Breast epithelium (tissue), 4 donors: ENCODE measurements at places on chromosomes 4 and X. TPM values are rescaled to one million over a fixed set of nuclear protein-coding genes. Genes with fewer than 3 reads are reported as not detected.

DNA sequence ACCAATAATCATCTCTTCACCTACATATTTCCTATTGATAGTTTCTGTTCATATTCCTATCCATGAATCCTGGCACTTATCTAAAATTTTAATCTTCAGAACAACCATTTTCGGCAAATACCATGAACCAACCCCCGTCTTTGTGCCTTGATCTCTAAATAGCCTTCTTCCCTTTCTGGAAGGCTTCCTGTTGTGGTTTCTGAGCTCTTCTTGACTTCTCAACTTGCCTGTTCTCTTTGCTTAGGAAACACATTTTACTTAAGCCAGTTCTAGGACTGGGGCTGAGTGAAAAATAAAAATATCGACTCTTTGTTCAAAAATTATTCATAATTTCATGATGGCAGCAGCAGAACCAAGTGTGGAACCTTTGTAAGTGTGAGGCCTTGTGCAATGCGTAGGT, 882.4 kb downstream of the C4orf33 start:
- H3K4me1 ChIP-seq, result no peaks in the 10 kb centered on the region
- H3K36me3 ChIP-seq, result no peaks in the 10 kb centered on the region
- no peak overlapping the region for H3K4me3 ChIP-seq
- DNase-seq, result no peak

DNA sequence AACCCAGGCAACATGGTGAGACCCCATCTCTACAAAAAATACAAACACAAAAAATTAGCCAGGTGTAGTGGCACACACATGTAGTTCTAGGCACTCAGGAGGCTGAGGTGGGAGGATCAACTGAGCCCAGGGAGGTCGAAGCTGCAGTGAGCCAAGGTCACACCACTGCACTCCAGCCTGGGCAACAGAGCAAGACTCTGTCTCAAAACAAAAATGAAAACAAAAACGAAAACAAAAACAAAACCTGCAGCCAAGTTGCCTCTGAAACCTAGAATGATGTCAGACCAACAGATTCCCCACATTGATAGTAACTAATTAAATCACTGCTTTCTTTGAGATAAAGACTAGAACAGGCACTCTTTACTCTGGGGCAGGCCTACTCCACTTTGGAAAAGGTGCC, 104.5 kb downstream of the AMELX start:
- no peak overlapping the region for H3K4me3 ChIP-seq
- H3K36me3 ChIP-seq, result no peaks in the 10 kb centered on the region
- H3K27ac ChIP-seq, result no peak overlapping the region
- DNase-seq, result no peak

GRCh38 chrX:154019061-154019621, 561 bp downstream of the IRAK1 start:
- peaks cover 4% of the 10 kb centered on the region for H3K27me3 ChIP-seq
- no peak for DNase-seq
- H3K36me3 ChIP-seq, result no peaks in the 10 kb centered on the region
- H3K4me3 ChIP-seq, result peak overlapping the region; percentile 78
- peak overlapping the region; percentile 68 for H3K27ac ChIP-seq
- no peaks in the 10 kb centered on the region for H3K4me1 ChIP-seq

- H3K4me3 ChIP-seq, result no peak overlapping the region
- no peak for DNase-seq
- H3K27ac ChIP-seq, result no peak overlapping the region
- no peaks in the 10 kb centered on the region for H3K36me3 ChIP-seq
- H3K4me1 ChIP-seq, result no peaks in the 10 kb centered on the region
These were observed 58.7 kb downstream of the UGT2B10 start for GRCh38 chr4:68874507-68874906.

DNA sequence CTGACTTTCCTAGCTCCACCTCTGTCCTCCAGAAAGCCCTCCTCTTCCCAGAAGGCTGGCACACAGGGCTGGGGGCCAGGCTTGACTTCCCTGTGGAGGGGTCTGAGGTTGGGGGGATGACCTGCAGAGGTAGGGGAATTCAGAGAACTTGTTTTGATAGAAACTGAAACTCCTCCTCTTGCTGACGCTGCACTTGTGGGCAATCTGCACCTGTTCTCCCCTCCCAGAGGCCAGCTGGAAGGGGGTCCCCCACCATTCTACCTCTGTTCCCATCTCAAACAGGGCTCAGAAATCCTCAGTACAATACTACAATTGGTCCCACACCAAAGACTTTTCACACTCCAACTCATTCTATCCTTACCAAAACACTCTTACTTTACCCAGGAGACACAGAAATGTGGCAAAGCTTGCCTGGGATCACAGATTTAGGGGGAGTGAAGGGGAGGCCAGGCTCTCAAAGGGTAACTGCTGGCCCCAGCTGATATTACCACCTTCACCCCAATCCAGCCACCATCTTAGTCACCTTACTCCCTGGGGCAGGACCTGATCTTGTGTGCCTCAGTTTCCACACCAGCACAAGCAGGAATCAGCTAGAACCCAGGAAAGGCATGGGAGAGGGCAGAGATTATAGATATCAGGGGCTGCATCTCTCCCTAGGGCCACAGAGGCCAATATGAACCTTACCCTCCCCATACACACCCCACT, 18.5 kb downstream of the OTUD5 start:
- H3K27ac ChIP-seq, result peak overlapping the region; percentile 52
- DNase-seq, result no peak
- no peaks in the 10 kb centered on the region for H3K36me3 ChIP-seq
- H3K4me3 ChIP-seq, result no peak overlapping the region
- no peaks in the 10 kb centered on the region for H3K4me1 ChIP-seq
- H3K27me3 ChIP-seq, result peaks cover 48% of the 10 kb centered on the region

DNA sequence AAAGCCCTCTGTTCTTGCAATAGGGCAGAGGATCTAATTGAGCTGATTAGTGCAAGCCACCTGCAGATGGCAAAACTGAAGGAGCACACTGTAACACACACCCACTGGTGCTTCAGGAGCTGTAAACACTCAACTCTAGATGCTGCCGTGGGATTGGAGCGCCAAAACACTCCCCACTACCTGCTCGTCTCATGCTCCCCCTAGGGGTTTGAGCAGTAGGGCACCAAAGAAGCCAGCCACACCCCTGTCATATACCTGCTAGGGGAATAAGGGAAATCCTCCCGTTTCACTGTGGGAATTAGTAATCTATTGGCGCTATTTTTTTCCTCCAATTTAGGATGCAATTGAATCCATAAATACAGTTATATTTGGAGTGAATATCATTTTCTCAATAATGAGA, 360.2 kb downstream of the GLUD2 start:
- no peaks in the 10 kb centered on the region for H3K36me3 ChIP-seq
- DNase-seq, result no peak
- no peak overlapping the region for H3K27ac ChIP-seq
- no peaks in the 10 kb centered on the region for H3K27me3 ChIP-seq
- H3K4me3 ChIP-seq, result no peak overlapping the region
- no peaks in the 10 kb centered on the region for H3K4me1 ChIP-seq

- no peak overlapping the region for H3K4me3 ChIP-seq
- no peak for DNase-seq
- H3K27me3 ChIP-seq, result no peaks in the 10 kb centered on the region
These were observed 317.4 kb downstream of the ASMT start for GRCh38 chrX:1932231-1932630.

- no peaks in the 10 kb centered on the region for H3K27me3 ChIP-seq
- H3K4me3 ChIP-seq, result no peak overlapping the region
- no peak overlapping the region for H3K27ac ChIP-seq
- no peaks in the 10 kb centered on the region for H3K36me3 ChIP-seq
These were observed 97.0 kb upstream of the STIM2 start for GRCh38 chr4:26763648-26764047.

The NHSL2 gene
- total RNA-seq, result 5.8 TPM

The TEX13D gene
- total RNA-seq, result not detected
